CD4-positive, alpha-beta T cell treated with Interleukin-12 subunit alpha and Interleukin-12 subunit beta, for 1 hour (primary cell): ENCODE measurements at places on chromosomes 4 and X.

- DNase-seq, result no peak
These were observed 57.8 kb upstream of the HCCS start for GRCh38 chrX:11053351-11053750.

GRCh38 chr4:167230744-167231143 lies 3.5 kb downstream of the SPOCK3 start:
- no peak for DNase-seq

GRCh38 chrX:41275661-41276609 lies 58.0 kb upstream of the DDX3X start:
- peak; percentile 57 for DNase-seq

DNA sequence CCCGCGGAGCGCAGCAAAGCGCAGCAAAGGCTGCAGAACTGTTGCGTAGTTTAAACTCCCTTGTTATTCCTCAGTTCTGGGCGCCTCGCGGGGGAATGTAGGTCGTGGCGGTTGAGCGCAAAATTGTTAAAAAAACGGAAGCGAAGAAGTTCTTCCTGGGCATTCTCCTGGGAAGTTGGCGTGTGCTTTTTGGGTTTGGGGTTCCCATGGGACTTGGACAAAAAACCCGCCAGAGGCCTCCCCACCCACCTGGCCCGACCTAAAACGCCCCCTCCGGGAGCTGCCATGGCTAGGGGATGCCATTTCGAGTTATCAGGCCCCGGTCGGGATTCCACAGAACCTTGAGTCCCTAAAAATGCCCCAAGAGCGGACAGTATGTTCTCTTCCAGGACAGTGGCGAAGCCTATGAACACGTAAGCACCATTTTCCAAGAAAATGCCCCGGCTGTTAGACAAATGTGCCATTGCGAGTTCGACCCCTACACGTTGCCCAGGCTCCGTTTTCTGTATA lies 8.9 kb downstream of the ZIC3 start:
- no peak for DNase-seq

GRCh38 chr4:111991797-111992196 lies 153.5 kb upstream of the FAM241A start:
- DNase-seq, result no peak

DNA sequence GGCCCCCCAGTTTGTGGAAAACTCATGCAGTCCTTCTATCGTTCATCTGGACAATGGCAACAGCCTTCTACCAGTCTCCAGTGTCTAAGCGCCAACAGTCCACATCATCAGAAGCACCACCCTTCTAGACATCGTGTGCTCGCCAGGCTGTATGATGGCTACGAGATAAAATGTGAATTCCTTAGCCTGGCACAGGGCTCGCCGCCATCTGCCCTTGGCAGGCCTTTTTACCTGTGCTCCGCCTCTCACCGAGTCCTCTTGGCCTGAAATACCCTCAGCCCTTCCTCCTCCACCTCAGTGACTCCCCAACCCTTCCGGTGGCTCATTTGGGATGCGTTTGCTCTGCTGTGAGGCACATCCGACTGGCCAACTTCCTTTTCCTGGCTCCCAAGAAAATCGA lies 15.9 kb upstream of the STS start:
- DNase-seq, result no peak

GRCh38 chr4:63085091-63085490 lies 1324.2 kb downstream of the TECRL start:
- no peak for DNase-seq

GRCh38 chrX:97968376-97969163 lies 1084.9 kb downstream of the RPA4 start:
- no peak for DNase-seq

- peak; percentile 49 for DNase-seq
These were observed 6.8 kb upstream of the IQSEC2 start for GRCh38 chrX:53288189-53288588.

- peak; percentile 8 for DNase-seq
These were observed 41.6 kb upstream of the ITM2A start for GRCh38 chrX:79408623-79409322.

DNA sequence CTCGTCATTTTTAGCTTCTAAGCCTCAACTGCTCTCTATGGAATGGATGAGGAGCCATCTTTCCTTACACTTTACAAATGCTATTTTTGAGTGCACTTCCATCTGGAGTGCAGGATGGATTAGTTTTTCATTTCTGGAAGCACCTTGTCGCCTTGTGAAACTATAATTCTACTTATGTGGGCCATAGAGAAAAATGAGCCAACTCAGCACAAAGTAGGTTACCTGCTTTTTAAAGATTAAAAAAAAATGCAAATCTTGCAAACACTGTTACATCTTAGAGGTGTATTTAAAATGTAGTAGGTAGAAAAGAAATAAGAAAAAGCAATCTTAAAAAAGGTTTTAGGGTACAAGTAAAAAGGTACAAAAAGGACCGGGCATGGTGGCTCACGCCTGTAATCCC lies 10.9 kb downstream of the BOD1L1 start:
- no peak for DNase-seq
